Stimulated activated CD4-positive, alpha-beta T cell treated with anti-CD3 and anti-CD28 coated beads, Interleukin-1b, Interleukin-23, amount 100 ng/mL, for 4 hours (primary cell): ENCODE measurements at places on chromosomes 1 and 21.

DNA sequence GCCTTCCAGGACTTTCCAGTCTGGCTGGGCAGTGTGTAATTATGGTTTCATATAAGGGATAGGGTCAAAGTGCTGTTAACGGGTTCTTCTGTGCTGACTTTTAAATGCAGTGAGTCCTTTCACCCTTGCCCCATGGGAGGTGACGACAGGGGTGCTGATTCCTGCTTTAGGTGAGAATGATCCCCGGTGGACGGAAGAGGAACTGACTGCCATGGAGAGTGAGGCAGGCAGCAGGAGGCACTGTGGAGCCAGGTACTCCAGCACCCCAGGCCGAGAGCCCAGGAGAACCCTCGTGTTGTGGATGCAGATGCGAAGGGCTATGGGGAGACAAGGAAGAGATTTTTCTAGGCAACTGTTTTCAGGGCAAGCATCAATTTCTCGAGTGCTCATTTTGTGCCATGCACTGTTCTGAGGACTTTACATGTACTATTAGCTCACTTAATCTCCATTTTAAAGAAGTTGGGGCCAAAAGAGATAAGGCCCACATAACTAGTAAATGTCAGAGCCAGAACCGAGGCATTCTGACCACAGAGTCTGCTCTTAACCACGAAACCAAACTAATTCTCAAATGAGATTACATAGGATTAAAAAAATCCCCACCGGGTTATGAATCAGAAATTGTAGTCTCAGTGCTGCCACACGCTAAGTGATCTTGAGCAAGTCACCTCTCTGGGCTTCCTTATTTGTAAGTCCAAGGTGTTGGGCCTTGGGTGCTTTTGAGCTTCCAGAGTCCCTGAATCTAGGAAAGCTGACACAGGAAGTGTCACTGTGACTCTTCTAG lies 28.2 kb downstream of the STPG1 start:
- no peak for DNase-seq

DNA sequence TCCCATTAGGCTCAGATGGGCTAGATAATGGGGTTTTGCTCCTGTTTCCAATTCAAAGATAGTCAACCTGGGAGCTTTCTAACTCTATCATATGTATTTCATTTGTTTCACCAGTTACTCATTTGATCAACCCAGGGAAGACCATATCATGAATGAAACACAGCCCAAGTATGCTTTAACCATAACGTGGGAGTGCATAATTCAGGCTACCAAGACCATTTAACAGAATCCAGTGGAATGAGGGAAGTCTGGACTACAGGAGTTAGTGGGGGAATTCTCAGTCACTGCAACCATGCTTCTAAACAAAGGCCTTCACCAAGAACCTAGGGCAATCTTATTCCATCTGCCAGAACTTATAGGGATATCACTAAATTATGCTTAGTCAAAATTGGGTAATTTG lies 15.0 kb upstream of the SLC16A1 start:
- DNase-seq: no peak

DNA sequence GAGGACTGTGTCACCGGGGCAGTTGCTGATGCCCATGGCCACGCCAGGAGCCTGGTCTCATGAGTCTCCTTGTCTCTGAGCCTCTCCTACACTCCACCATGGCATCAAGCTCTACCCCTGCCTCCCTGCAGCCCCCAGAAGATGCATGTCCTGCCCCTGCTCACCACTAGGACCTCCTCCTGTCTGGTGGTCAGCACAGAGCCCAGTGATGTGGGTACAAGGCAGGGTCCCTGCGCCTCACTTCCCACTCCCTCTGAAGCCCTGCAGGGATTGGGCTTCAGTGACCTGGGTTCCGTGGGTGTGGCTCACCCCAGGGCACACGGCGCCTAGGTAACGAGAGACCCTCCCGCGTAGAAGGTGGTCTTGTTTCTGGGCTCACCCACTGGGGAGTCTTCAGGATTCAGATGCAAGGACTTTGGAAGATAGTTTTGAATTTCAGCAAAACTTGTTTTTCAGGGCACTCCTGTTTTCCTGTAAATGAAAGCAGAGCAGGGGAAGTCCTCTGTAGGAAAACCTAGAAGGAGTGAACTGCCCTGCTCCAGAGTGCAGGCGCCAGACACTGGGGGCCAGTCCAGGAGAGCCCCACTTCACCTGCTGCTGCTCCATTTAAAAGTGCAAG lies 2.8 kb downstream of the COL18A1 start:
- no peak for DNase-seq

DNA sequence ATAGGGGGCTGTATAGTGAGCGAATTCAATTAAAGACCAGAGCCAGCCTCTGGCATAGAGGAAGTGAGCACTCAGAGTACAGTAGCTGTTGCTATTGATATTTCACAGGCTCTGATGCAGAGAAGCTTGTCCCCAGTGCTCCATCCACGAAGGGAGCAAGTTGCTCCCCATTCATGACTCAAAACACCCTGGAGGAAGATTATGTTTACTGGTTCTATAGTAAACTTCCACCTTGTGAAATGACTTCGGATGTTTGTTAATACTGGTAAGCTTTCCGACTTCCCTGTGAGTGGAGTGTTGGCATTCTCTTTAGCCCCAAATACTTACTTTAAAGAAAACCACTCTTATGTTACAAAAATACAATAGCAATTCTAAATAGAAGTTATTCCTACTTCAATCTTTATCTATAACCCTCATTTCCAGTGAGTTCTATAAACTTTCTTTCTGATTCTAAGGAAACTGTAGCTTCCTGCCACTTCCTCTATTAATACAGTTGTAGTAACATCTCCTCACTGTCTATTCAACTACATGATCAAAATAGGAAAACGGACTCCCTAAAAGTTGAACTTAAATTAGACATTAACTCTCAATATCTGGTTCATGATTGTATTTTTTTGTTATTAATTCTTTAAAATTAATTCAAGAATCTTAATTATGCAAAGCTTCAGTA lies 46.4 kb downstream of the ZNF281 start:
- DNase-seq: no peak

DNA sequence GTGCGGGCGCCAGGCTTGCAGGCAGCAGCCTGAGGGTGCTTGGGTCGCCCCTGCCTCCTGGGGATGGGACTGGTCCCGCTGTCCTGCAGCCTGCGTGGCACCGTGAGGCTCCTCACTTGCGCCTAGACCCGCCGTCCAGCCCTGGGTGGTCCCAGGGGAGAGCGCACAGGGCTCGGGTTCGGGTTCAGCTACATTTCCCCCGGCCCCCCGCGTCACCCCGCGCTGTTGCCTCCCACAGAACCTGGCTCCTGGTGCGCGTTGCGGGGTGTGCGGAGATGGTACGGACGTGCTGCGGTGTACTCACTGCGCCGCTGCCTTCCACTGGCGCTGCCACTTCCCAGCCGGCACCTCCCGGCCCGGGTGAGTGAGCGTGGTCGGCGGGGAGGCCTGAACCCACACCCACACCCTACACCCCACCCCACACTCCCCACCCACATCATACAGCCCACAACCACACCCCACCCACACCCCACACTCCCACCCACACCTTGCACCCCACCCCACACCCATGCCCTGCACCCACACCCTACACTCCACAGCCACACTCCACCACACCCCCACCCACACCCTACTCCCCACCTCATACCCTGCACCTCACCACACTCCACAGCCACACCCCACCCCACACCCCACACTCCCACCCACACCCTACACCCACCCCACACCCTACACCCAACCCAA lies 6.2 kb upstream of the PFKL start:
- DNase-seq: no peak

DNA sequence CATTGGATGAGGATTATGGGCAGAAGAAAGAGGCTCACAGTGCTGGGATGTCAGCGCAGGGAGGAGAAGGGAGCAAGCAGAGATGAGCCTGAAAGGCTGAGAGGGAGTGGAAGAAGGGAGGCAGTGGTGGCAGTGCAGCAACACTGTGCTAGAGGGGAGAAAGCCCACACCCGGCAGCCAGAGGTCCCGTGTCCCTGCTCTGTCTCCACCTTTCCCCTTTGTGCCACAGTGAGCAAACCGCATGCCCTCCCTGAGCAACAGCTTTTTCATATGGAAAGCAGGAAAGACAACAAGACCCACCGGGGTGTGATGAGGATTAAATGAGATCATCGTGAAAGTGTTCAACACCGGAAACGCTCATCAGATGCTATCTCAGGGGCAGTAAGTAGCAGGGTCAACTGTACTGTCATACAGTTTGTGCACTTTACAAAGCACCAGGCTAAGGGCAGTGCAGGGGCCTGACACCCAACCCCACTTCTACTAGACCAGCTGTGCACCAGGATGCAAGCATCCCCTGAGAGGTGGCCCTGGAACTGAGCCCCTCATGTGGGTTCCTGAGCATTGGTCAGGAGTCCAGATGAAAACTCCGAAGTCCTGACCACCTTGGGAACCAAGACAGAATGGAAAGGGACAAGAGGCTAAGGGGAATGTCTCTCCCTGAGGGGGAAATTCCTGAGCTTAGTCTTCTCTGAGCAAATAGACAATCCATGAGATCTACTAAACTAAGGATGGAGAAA lies 9.1 kb downstream of the NHLH1 start:
- DNase-seq: no peak

- no peak for DNase-seq
Measured at GRCh38 chr1:58648842-58649241, 51.0 kb downstream of the MYSM1 start.

DNA sequence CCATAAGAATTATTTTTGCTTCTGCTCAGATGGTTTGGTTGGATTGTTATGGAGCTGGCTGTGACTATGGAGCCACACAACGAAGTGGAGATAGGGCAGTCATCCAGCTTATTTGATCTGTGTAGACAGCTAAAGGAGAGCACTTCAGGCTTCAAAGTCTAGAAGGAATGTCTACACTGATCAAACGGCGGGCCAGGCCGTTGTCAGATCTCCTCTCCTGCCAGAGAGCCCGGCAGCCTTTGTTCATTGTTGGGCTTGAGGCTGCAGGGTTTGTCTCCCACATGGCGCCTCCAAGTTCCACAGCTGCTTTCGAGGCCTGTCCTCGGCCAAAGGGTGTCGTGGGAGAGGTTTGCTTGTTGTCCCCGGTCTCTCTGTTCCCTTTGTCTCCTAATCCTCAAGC lies 2.8 kb upstream of the STMN1 start:
- no peak for DNase-seq

DNA sequence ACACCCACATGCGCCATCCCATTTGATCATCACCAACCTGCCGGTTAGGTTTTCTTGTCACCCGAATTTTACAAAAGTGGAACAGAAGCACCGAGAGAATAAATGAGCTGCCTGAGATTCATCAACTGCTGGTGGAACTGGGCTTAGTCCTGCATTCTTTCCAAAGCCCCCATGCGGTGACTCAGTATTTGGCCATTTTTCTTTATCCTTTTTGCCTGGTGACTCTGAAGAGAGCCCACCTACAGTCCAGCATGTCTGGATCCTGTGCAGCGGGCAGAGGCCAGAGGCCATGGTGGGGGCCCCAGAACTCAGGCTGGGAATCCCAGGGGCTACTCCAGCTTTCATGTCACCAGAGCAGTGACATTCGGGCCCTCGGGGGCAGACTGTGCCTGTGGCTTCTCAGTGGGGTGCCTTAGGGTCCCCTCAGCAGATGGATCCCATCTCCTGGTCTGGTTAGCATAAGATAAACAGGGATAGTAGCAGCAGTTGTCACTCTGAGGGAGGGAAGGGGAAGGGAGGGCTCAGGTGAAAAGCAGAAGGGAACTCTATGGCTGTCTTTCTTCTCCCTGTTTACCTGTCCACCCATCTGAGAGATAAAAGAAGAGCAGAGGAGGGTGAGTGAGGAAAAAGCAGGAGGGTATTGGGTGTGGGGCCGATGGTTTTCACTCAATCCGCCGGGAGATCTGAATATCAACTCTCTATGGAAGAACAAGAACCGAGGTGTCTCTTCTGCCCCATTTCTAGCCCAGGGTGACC lies 63.2 kb downstream of the KIF26B start:
- no peak for DNase-seq

GRCh38 chr1:218330043-218330623 lies 15.0 kb upstream of the TGFB2 start:
- DNase-seq: no peak

GRCh38 chr1:24281591-24281990 lies 37.6 kb upstream of the GRHL3 start:
- DNase-seq: no peak

- DNase-seq: no peak
Measured at GRCh38 chr1:218995091-218995665, 178.5 kb upstream of the LYPLAL1 start.

DNA sequence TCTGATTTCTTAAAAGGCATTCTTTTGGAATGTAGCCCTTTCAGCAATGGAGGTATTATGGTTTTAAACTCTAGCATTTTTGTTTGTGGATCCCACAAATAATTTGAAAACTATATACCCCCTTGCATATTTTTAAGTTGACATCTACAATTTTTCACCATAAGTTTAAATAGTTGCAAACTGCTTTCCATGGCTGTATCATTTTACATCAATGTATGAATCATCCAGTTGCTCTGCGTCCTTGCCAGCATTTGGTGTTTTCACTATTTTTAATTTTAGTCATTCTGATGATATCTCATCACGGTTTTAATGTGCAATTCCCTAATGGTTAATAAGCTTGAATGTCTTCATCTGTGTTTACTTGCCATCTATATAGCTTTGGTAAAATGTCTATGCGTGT lies 20.7 kb downstream of the DIPK1A start:
- no peak for DNase-seq

DNA sequence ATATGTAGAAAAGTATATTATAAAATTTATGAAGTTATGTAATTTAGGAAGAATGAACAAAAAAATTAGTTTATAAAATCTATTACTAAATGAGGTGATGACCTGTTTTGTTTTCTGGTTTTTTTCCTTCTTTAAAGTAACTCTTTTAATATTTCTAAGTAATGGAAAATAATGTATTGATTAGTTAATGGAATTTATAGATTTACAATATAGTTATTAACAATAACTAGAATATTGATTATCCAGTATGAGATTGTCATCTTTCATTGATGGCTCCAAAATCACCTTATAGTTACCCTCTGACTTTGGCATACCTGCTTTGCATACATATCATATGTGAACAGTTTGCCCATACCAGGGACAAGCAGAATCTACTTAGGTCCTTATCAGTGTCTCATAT lies 23.4 kb downstream of the CAMSAP2 start:
- no peak for DNase-seq

GRCh38 chr1:220031287-220031686 lies 15.0 kb downstream of the EPRS1 start:
- DNase-seq: no peak

GRCh38 chr1:166270476-166271150 lies 103.8 kb upstream of the FAM78B start:
- no peak for DNase-seq

GRCh38 chr1:27527223-27527889 lies 37.4 kb upstream of the WASF2 start:
- DNase-seq: no peak

GRCh38 chr21:26115899-26116298 lies 54.7 kb downstream of the APP start:
- no peak for DNase-seq

DNA sequence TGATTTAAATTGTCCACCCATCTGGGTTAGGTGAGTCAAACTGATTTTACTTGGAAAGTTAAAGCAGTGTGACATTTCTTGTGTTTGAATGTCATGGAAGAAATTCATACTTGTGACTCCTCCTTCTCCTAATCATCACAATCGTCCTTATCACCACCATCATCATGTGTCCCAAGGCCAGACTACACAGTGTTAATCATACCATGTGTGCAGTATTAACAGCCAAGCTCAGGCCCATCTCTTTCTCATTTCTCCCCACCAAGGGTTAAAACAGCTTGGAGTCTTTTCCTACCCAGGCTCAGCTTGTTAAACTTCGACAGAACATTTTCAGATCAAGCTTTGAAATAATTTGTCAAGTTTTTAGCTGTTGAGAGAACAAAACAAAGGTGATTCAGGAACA lies 22.5 kb upstream of the PLA2G2E start:
- no peak for DNase-seq
